Substantia nigra (tissue), 51 donors: ENCODE measurements at places on chromosomes 3 and 15.

DNA sequence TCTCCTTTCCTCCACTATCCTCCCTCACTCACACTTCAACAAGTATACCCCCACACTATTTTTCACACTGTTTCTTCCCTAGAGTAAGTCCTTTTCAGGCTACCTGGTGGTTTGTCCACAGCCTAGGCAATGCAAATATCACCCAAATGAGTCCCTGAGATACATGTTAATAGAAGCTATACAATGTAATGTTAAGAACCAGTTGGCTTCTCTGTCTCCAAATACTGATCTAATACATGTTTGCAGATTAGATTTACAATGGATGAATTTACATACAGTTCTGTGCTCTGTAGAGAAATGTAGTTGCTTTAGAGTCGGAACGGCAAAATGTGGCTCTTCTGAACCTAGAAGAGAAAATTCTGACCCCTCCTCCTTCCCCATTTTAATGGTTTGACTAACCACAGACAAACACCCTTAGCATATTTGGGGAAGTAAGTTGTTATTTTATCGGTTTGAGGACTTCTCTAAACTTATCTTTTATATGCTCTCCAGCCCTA lies 63.6 kb upstream of the MBNL1 start:
- no peak for DNase-seq

GRCh38 chr15:83046558-83047127 lies 20.4 kb downstream of the BTBD1 start:
- DNase-seq, result no peak

DNA sequence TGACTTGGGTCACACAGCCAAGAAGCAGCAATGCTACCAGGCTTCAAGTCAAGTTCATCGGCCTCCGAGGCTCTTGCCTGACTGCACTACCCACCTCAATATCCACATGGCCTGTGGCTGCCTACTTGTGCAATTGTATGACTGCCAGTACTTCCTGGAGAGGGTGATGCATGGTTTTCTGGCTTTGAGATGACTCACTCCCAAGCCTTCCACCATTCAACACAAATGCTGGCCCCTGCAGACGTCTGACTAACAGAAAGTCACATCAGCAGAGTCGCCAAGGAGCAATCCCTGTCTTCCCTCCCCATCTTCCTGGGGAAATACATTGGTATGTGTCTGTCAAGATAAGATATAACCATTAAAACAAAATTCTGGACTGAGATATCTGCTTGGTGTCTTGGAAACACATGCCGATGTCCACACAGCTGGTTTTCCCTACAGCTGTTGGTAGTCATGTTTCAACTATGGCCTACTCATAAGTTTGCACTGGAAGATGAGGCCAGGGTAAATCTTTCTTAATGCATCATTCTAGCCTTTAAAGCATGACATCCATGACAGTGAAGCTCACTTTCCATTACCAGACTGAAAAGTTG lies 79.6 kb upstream of the SPATA12 start:
- DNase-seq, result no peak

- DNase-seq, result no peak
Measured at GRCh38 chr3:139653582-139653981, 24.2 kb downstream of the NMNAT3 start.

DNA sequence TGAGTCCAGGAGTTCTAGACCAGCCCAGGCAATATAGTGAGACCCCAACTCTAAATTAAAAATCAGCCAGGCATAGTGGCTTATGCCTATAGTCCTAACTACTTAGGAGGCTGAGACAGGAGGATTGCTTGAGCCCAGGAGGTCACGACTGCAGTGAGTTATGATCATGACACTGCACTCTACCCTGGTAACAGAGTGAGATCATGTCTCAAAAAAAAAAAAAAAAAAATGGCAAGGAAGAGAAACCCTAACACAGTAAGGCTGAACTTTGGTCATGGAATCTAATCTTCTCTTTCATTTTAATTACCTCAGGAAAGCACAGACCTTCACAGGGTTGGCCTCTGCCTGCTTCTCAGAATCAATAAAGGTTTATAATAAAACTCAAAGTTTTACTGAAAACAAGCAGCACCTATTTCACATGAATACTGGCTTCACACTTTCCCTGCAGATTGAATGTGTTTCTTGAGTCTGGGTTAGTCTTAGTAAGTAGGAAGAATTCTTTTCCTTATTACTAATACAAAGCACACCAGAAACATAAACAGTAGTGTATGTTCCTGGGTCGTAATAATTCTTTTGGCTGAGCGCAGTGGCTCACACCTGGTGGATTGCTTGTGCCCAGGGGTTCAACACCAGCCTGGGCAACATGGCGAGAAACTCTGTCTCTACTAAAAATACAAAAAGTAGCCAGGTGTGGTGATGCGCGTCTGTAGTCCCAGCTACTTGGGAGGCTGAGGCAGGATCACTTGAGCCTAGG lies 11.6 kb upstream of the NR2C2 start:
- DNase-seq, result no peak
